Effector memory CD8-positive, alpha-beta T cell (primary cell): ENCODE measurements at places on chromosomes 3 and 15.

DNA sequence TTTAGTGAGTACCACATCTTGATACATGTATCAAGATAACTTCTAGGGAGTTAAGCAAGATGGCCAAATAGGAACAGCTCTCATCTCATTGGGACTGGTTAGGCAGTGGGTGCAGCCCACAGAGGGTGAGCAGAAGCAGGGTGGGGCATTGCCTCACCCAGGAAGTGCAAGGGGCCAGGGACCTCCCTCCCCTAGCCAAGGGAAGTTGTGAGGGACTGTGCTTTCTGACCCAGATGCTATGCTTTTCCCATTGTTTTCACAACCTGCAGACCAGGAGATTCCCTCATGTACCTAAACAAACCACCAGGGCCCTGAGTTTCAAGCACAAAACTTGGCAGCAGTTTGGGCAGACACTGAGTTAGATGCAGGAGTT is 665.0 kb upstream of the CBLB start:
- no peaks in the 10 kb centered on the region for H3K27me3 ChIP-seq
- DNase-seq, result no peak
- peaks cover 17% of the 10 kb centered on the region for H3K4me1 ChIP-seq
- peak overlapping the region; percentile 15 for H3K27ac ChIP-seq
- H3K36me3 ChIP-seq, result no peaks in the 10 kb centered on the region

DNA sequence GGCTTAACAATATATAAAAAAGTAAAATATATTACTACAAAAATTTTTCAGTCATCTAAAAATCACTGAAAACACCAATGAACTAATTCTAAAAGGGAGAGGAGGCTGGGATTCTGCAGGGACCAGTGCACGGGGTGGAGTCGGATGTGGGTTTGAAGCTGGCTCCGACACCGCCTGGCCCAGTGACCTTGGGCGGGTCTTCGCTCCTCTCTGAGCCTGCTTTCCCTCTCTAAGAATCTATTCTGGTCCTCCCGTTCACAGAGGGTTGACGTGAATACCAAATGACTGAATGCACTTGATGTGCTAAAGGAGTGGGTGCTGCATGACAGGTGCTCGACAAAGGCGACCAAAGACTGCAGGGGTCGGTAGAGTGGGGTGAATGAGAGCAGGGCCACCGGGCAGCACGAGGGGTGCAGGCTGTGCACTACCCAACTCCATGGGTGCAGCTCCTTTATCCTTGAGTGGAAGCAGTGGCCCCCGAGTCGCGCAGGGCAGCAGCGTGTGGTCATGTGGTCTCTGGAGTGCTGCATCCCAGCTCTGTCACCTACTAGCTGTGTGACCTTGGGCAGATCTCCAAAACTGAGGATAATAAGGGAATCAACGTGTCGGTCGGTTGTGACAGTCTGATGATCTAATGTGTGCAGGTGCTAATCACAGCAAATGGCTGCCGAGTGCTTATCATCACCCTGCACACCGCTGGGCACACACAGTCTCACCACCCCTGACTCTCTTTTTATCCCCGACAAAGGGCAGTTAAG is 8.6 kb upstream of the IQSEC1 start:
- H3K27ac ChIP-seq, result no peak overlapping the region
- peaks cover 13% of the 10 kb centered on the region for H3K4me1 ChIP-seq
- no peaks in the 10 kb centered on the region for H3K36me3 ChIP-seq
- no peak for DNase-seq
- H3K4me3 ChIP-seq, result no peak overlapping the region

- no peak for DNase-seq
- peaks cover 5% of the 10 kb centered on the region for H3K4me1 ChIP-seq
- H3K27ac ChIP-seq, result peak overlapping the region; percentile 32
- H3K4me3 ChIP-seq, result peak overlapping the region; percentile 63
Observed at GRCh38 chr15:35673093-35673684, 127.2 kb upstream of the DPH6 start.

- no peak overlapping the region for H3K4me3 ChIP-seq
- peaks cover 4% of the 10 kb centered on the region for H3K4me1 ChIP-seq
- no peaks in the 10 kb centered on the region for H3K36me3 ChIP-seq
- peaks cover 19% of the 10 kb centered on the region for H3K27me3 ChIP-seq
- no peak overlapping the region for H3K27ac ChIP-seq
Observed at GRCh38 chr3:58638591-58638990, 28.0 kb downstream of the FAM3D start.

DNA sequence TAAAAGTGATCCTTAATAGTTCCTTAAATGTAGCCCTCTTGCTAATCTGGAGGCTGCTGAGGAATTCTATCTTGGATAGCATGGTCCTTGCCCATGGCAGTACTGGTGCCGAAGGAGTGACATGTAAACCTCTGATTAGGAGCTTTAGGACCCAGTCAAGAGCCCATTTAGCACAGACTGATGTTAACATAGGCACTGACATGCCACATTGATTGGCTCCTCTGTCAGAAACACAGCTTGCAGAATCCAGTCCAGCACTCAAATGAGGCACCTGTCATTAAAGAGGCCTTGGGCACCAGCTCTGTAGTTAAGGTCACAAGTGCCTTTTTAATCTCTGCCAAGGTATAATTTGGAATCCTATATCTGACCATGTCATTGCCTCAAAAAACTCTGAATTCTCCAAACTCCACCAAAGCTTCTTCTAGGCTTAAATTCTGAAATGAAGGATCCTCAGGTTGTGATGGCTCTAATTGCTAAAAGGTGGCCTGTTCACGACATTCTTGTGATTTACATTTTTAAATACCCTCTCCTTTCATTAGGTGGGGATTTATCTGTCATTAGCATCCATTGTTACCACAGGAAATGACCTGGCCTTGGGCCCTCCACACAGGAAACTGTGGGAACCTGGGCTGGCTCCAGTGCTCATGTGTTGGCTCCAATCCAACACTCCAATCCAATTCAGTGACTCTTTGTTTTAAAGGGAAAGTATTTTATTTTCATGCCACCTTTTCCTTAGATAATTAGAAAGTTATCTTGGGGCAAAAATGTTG is 57.3 kb upstream of the RNF7 start:
- H3K4me3 ChIP-seq, result no peak overlapping the region
- DNase-seq, result no peak
- no peaks in the 10 kb centered on the region for H3K36me3 ChIP-seq
- H3K4me1 ChIP-seq, result peaks cover 13% of the 10 kb centered on the region
- no peaks in the 10 kb centered on the region for H3K27me3 ChIP-seq
- H3K27ac ChIP-seq, result no peak overlapping the region

DNA sequence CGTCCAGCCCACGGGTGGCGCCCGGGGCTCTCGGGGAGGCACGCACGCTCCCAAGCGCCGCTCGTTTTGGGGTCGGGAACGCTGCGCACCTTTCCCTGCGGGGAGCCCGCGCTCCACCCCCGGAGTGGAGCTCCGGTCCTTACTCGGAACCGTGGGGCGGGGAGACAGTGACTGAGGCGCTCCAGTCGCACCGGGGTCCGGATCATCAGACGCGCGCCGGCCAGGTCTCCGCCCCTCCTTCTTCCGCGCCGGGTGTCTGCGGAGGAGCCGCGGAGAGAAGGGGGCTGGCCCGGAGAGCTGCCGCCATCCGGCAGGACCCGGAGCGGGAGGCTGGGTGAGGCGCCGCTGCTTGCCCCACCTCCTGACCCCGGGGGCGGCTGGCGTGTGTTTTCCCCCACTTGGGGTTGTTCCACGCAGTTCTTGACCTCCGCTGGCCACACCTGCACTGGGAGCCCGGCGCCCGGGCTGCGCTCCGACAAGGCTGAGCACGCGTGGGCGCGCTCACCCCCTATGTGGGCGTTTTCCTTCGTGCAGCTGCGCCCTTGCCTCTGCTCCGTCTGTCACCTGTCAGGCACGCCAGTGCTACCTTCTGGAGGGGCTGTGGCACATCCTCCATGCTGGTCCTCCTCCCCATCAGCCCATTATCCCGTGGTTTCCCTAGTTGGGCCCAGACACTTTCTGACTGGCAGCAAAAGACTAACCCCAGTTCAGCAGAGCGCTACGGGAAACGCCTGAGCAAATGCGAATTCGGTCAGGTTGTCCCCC is at the start of gene MCF2L2:
Gene MCF2L2, minus strand, starts transcription at position 173 of the 765 bp plus-strand sequence. CDS start 642 bp downstream, outside the sequence.
- H3K4me3 ChIP-seq, result peak within 1 kb of the TSS; percentile 88
- peaks cover 4% of the 10 kb centered on the region for H3K36me3 ChIP-seq
- DNase-seq, result peak; percentile 75
- no peaks in the 10 kb centered on the region for H3K27me3 ChIP-seq

DNA sequence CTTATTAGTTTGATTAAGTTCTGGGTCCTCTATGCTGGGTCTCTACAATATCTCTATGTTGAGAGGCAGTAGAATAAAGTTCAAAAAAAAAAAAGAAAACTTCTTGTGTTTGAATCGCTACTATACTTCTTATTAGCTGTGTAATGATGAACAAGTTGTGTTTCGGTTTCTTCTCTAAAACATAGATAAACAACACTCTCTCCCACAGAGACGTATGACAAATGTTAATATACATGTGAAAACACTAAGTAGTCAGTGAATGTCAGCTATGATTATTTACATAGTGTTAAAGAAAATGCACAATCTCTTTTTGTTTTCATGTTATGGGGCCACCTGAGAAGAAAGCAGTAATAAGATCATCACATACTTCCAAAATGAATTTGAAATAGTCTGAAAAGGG is 45.3 kb downstream of the ACAP2 start:
- no peaks in the 10 kb centered on the region for H3K27me3 ChIP-seq
- no peak overlapping the region for H3K27ac ChIP-seq
- H3K4me1 ChIP-seq, result peaks cover 41% of the 10 kb centered on the region
- H3K4me3 ChIP-seq, result no peak overlapping the region
- DNase-seq, result no peak
